Activated CD8-positive, alpha-beta T cell treated with anti-CD3 and anti-CD28 coated beads, Interleukin-2, amount 10 ng/mL, durations not matched to agents 7 days and 5 days (primary cell): ENCODE measurements at places on chromosomes 7 and 10.

GRCh38 chr7:151014950-151015349, 9.3 kb downstream of the ATG9B start:
- DNase-seq: peak; percentile 58
- H3K4me3 ChIP-seq: peak overlapping the region; percentile 78
- peaks cover 14% of the 10 kb centered on the region for H3K36me3 ChIP-seq

DNA sequence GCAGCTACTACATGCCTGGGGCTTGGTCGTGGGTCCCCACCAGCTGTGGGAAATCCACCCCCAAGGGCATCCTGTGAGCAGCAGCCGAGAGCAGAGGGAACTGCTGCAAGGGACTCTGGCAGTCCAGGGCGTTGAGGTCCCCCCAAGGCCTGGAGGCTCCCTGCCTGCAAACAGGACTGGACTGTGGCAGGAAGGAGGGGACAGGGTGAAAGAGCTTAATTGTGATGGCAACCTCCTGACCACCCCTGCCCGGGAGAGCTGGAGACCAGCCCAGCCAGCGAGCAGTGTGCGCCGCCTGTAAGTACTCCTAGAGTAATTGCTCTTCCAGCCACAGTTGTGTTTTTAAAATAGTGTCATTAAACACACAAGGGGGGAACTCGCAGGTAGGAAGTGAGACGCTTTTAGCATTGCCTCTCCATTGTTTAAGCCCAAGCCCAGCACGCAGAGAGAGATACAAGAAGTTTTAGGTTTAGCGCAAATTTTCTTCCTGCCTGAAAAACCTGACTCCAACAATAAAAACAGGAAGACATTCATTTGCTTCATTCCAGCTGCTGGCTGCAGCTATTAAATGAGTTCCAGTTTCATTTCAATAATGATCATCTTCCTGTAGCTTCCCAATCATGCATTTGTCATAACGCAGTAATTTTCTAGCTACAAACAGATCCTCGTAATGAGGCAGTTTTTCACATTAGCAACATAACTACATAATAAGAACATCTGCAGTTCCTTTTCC, 111.1 kb downstream of the EBF3 start:
- no peaks in the 10 kb centered on the region for H3K36me3 ChIP-seq
- no peaks in the 10 kb centered on the region for H3K27me3 ChIP-seq
- no peak overlapping the region for H3K4me3 ChIP-seq
- H3K4me1 ChIP-seq: no peaks in the 10 kb centered on the region

- no peaks in the 10 kb centered on the region for H3K4me1 ChIP-seq
- no peak overlapping the region for H3K27ac ChIP-seq
- no peak overlapping the region for H3K4me3 ChIP-seq
These were observed 49.3 kb downstream of the PPP1R17 start for GRCh38 chr7:31735991-31736982.

- no peaks in the 10 kb centered on the region for H3K27me3 ChIP-seq
- DNase-seq: no peak
- H3K4me1 ChIP-seq: no peaks in the 10 kb centered on the region
- no peak overlapping the region for H3K4me3 ChIP-seq
- H3K27ac ChIP-seq: no peak overlapping the region
- no peaks in the 10 kb centered on the region for H3K36me3 ChIP-seq
These were observed 18.2 kb upstream of the ITPRID1 start for GRCh38 chr7:31495653-31496052.
